ENCODE measurements at places on chromosomes 3 and 15. TPM values are rescaled to one million over a fixed set of nuclear protein-coding genes. Genes with fewer than 3 reads are reported as not detected.

DNA sequence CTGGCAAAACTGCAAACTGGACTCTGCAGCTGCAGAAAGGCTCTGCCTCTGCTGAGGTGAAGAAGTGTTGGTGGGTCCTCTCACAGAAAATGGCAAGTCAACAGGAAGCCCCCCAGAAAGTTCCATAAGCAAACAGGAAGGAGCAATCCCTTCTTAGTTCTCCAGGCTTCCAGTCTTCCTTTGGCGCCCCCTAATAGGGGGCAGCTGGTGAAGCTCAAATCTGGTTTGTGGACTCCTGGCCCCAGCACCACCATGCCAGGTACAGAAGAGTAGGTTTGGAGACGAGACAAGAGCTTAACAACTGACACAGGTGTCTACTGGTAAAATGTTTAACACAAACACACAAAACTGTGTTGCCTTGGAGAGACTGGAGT, 35.5 kb downstream of the LEO1 start:
- no peak for DNase-seq

GRCh38 chr3:21649519-21649918, 101.5 kb downstream of the ZNF385D start:
- no peak for DNase-seq

DNA sequence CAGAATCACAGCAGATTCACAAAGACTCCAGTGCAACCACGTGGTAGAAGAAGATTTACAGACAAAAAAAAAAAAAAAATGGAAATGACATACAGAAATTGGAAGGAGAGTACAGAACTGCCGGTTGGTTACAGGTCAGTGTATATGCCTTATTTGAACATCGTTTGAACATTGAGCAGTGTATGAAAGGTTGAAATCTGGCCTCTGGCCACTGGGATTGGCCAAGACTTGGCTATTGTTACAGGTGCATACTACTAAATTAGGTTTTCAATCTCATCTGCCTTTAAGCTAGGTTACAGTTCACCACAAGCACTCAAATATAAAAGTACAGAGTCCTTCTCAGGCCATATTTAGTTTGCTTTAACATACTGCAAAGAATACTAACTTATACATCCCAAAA, 59.8 kb downstream of the THBS1 start:
- no peak for DNase-seq

DNA sequence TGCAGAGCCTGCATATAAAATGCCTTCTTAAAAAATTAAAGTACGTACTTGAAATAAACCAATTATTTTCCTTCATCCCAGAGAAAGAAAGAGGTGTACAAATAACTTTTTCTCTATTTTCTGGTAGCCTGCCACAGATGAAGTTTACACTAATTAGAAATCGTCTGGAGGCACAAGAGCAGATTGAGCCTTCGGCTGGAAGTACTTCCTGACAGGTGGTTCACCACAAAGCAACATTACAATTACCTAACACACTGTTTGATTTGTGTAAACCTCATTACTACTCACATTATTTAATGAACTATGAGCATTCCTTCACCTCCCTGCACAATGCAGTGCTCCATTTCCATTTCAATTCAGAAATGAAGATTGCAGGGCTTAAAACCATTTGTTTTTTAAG, 856.1 kb downstream of the SI start:
- no peak for DNase-seq

Gene GOLGA6B
- 0.18 TPM for total RNA-seq

Gene C3orf20
- 0.12 TPM for total RNA-seq

Gene FANCI
- 12.5 TPM for total RNA-seq

- no peak for DNase-seq
Measured at GRCh38 chr3:4351164-4351855, 48.1 kb downstream of the SETMAR start.

- no peak for DNase-seq
Measured at GRCh38 chr15:80779658-80780415, 667 bp downstream of the CEMIP start.

DNA sequence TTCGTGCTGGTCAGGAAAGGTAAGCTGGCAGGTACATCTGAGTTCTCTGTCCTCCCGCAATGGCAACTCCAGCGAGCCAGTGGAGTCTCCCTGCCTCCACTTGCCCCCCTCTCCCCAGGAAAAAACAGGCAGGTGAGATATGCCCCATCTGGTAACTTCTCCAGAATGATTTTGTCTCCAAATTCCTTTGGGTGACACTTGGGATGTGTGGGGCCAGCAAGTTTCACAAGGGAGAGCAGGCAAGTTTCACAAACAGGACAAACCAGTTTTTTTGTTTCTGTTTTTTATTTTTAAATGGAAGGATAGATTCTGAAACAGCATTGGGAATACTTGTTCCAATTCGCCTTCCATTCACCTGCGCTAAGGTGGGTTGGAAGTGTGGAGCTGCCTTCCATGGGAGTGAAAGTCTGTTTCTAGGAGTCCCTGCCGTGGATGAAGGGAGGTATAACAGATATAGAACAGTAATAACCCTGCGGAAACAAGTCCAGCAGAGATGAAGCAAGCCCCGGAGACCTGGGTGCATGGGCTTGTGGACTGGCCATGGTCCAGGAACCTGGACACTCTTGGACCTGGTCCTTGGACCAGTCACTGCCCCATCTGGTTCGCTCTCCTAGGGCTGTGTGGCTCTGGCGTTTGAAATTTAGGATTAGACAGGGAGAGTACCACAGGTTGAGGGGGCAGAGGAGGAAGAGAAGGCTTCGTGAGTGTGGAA, 22.9 kb upstream of the KIF23 start:
- no peak for DNase-seq

Gene FGF7
- total RNA-seq: 0.05 TPM

Gene LRRC31
- not detected for total RNA-seq

- DNase-seq: no peak
Measured at GRCh38 chr15:46441294-46442062, 806.6 kb downstream of the SQOR start.

- DNase-seq: no peak
Measured at GRCh38 chr15:99671926-99672635, 61.2 kb downstream of the LYSMD4 start.

GRCh38 chr3:120143676-120144075, 49.4 kb upstream of the GSK3B start:
- no peak for DNase-seq

Gene CCDC39
- not detected for total RNA-seq

Gene SPINK8
- total RNA-seq: not detected

DNA sequence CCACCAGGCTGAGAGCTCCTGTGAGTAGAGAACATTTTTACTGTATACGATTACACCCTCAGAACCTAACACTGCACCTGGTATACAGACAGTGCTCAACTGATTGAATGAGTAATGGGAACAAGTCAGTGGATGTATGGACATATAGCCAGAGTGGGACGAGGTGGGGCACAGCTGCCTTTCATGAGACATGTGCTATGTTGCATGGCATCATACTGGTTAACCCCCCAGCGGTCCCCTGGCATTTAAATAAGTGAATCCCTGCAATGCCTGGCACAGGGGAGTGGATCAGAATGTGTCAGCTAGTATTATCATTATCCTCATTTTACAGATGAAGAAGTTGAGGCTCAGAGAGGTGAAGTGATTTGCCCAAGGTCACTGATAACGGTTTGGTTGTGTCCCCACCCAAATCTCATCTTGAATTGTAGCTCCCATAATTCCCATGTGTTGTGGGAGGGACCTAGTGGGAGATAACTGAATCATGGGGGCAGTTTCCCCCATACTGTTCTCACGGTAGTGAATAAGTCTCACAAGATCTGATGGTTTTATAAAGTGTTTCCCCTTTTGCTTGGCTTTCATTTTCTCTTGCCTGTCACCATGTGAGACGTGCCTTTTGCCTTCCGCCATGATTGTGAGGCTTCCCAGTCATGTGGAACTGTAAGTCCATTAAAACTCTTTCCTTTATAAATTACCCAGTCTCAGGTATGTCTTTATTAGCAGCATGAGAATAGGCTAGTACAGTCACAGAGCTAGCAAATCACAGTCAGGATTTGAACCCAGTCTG, 56.0 kb upstream of the ATP2B2 start:
- no peak for DNase-seq

DNA sequence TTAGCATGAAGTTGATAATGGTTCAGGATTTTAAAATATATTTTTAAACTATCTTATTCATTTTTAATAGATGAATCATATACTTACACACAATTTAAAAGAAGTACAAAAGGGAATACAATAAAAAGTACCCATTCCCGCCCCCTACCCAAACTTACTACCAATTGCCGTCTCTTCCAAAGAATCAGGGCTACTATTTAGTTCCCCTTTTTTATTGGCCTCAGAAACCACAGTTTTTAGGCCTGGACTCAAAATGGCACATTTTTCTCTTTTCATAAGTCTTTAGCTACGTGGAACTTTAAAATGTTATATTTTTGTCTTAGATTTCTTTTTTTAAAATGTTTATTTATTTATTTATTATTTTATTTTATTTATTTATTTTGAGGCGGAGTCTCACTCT, 18.0 kb downstream of the LRRK1 start:
- DNase-seq: no peak

DNA sequence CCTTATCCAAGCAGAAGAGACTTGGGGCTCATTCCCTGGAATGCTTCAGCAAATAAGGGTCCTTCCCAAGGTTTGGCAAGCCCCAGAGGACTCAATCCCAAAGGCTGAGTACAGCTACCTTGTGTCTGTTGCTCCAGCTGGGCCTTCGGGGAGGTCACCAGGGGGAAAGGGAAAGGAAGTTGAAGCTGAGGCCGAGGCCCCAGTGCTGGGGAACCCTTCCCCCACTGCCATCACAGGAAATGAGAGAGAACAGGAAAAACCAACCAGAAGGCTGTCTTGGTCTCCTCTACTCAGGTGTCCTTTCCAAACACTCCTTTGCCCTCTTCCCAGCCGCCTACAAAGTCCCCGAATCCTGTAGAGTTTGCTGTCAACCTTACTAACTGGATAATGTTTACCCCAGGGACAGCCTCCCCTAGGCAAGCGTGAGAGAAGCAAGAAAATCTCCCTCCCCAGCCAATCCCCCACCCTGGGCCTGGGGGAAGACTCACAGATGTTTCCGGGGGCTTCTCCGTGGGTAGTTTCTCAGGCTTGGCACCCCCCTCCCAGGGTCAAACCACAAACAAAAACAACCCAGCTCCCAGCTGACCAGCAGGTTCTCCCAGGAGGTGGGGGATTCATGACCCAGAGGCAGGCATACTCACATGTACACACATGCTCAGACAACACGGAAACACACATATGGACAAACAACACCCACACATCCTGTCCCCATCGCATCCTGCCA, 5.5 kb downstream of the CSRNP1 start:
- DNase-seq: no peak

DNA sequence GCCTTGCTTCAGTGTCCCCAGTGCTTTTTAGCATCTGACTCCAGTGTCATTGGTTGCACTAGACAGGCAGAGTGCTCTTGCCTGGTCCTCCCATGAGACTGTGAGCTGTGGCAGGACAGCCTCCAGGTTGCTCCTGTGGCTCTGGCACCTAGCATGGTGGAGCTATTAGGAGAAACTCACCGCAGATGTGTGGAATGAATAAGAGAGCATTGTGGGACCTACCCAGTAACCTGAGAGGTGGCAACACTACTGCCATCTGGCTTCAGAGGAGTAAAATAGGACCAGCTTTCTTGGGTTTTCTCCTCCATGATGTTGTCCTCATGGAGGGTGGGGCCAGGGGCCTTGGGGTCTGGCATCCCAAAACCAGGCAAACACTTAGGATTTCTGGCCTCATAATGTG, 183.6 kb downstream of the EPHB1 start:
- no peak for DNase-seq

Gene DCLK3
- not detected for total RNA-seq

Gene TTLL13
- total RNA-seq: not detected

DNA sequence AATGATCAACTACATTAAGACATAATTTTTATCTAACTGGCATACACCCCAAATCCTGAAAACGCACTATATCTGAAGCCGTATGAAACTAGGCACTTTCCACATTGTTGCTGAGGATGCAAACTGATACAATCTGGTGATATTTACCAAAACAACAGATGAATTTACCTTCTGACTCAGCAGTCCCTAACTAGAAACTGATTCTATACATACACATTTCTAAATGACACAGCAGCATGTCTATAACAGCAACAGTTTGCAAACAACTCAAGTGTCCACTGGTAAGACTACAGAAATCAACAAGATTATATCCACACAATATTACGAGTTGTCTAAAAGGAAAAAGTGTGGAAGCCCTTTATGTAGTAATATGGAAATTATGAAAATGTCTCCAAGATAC, 22.9 kb downstream of the SECISBP2L start:
- no peak for DNase-seq

Gene XIRP1
- total RNA-seq: not detected

DNA sequence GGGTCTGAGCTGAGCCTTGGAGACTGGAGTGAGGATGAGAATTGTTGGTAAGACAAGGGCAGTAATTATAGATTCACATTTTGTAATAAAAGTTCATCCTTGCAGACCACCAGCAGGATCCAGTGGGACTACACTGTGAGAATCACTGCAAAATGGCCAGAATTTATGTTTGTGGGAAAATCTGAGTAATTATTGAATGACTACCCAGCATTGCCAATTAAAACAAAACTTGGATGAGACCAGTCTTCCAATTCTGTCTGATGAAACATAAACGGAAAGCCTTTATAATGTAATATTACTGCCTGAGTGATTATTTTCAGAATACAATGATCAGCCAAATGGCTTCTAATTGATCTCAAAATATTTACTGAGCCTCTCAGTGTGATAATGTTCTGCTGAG, 323.3 kb upstream of the C2CD4B start:
- no peak for DNase-seq

GRCh38 chr15:74303741-74304309, 63.6 kb downstream of the CYP11A1 start:
- DNase-seq: no peak

Gene CEP63
- 17.0 TPM for total RNA-seq

Gene RPL22L1
- total RNA-seq: 68.2 TPM

GRCh38 chr15:44527241-44527640, 9.7 kb upstream of the EIF3J start:
- DNase-seq: no peak

DNA sequence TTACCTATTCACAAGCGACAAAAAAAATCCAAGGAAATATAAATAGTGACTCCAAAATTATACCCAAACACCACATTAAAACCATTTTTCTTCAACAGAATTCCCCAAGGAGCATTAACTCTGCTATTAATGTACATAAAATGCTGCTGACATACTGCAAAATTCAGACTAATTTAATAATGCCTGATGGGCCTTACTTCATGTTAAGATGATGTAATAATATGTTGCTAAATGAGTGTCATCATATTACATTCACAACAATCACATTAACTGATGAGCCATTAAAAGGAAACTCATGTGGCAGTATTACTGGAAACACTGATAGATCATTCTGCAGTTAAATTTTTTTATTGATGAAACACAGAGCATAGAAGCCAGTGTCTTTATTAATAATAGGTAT, 204.9 kb upstream of the CGNL1 start:
- no peak for DNase-seq

GRCh38 chr3:11604139-11604892, 39.4 kb downstream of the VGLL4 start:
- DNase-seq: no peak

GRCh38 chr3:143585720-143586456, 262.4 kb downstream of the SLC9A9 start:
- DNase-seq: no peak

Gene MEX3B
- 0.87 TPM for total RNA-seq

Gene ZCWPW2
- total RNA-seq: 0.30 TPM

- no peak for DNase-seq
Measured at GRCh38 chr3:45538641-45538986, 55.9 kb upstream of the LIMD1 start.

GRCh38 chr15:40960925-40961324, 7.7 kb downstream of the CHAC1 start:
- DNase-seq: no peak

Gene COL8A1
- total RNA-seq: not detected

Gene GPR62
- total RNA-seq: not detected

Gene CD86
- 4.3 TPM for total RNA-seq

GRCh38 chr3:61618871-61619270, 57.5 kb downstream of the PTPRG start:
- DNase-seq: no peak

Data from T-helper 17 cell (primary cell).